ENCODE measurements at places on chromosomes 11 and 22.
A peak's percentile ranks its signal among the peaks of the same experiment; 100 is the strongest.

DNA sequence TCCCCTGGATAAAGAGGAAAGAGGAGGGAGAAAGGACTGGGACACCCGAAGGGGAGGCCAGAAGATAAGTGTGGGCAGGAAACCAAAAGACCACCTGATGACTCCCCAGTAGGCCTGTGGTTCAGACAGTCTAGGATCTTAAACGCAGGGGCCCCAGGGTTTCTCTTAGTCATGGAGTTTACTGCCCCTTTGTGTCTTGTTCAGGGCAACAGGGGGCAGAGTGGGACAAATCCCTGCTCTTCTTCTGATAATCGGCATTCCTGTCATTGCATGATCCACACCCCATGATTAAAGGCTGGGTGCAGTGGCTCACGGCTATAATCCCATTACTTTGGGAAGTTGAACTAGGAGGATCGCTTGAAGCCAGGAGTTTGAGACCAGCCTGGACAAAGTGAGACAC lies 4.7 kb upstream of the TMPRSS13 start:
- DNase-seq: peak; percentile 14

GRCh38 chr11:8927233-8927632 lies 5.5 kb downstream of the C11orf16 start:
- DNase-seq: no peak

DNA sequence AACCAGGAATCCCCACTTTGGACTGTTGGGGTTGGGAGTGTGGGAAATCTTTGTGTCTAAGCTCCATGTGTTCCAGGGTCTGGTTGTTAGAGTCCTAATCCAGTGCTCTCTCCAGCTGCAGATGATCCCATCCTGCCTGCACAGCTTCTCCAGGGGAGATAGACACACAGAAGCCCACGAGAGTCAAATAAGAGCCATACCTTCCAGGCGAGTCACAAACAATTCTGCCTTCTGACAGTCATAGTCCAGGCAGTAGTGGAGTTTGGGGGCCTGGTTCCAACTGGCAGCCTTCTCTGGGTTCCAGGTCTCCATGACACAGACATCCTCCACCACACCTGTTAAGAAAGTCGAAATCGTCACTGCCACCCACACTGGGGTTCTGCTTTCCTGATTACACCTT lies 32.1 kb downstream of the SYT13 start:
- no peak for DNase-seq

- no peak for DNase-seq
Measured at GRCh38 chr11:82883853-82884252, 16.4 kb downstream of the PRCP start.

- DNase-seq: no peak
Measured at GRCh38 chr11:28798286-28798685, 690.1 kb downstream of the METTL15 start.

- DNase-seq: no peak
Measured at GRCh38 chr11:13781153-13781552, 112.7 kb downstream of the FAR1 start.
